ENCODE measurements at places on chromosomes 11 and 22.

DNA sequence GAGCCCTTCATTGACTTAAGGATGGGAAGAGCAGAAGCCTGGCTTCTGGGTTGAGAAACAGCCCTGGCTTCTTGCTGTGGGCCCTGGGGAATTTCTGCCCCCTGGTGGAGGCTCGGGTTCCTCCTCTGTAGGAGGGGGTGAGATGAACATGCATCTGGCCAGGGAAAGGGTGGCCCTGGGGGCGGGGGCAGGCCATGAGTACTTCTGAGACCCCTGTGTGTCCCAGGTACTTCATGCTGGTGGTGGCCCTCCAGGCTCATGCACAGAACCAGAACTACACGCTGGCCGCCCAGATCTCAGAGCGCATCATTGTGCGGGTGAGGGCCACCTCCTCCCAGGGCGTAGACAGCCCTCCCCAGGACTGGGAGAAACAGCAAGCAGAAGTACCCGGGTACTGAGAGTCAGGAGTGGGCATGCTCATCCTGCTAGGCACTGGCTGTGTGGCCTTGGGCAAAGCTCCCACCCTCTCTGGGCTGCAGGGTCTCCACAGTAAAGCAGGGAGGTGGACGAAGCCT, 15.8 kb downstream of the TMEM258 start:
- DNase-seq = peak; percentile 21

- no peak for DNase-seq
These were observed 563.0 kb downstream of the SOX6 start for GRCh38 chr11:15793043-15793996.

- no peak for DNase-seq
These were observed 1.8 kb downstream of the SCUBE2 start for GRCh38 chr11:9089636-9090035.

GRCh38 chr11:32318071-32319055, 117.0 kb downstream of the WT1 start:
- DNase-seq = no peak

DNA sequence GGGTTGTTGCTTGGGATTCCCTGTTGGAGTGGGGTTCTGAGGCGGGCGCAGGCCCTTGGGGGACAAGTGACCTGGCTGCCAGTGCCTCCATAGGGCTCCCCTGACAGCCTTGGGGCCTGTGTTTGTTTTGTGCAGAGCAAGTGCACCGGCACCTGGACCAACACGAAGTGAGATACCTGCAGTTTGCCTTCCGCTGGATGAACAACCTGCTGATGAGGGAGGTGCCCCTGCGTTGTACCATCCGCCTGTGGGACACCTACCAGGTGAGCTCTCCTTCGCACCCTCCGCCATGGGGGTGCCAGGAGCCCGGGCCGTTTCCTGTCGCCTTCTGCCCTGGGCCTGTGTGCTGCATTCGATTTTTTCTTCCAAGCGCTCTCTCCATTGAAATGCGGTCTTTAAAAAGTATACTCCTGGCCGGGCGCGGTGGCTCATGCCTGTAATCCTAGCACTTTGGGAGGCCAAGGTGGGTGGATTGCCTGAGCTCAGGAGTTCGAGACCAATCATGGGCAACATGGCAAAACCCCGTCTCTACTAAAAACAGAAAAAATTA, 274.6 kb downstream of the TBC1D22A start:
- no peak for DNase-seq

DNA sequence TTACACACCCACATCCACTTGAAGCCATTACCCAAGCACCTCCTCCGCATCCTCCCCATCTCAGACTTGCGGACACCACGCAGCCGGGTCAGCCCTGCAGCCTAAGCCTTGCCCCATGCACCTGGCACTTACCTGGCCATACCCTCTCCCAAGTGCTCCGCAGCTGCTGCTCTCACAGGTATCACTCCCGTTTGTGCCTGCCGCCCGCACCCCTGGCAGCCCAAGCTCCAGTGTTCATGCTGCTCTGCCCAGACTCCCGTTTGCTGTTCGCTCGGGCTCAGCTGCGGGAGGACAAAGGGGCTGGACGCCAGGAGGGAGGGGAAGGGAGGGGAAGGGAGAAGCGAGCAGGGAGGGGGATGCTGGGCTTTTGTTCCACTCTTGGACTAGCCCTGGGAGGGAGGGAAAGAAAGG, at the start of gene KLHL35:
TSS of gene KLHL35 (minus strand) at position 293 of the 411 bp plus-strand sequence. CDS start 2,574 bp downstream, outside the sequence.
- no peak for DNase-seq

DNA sequence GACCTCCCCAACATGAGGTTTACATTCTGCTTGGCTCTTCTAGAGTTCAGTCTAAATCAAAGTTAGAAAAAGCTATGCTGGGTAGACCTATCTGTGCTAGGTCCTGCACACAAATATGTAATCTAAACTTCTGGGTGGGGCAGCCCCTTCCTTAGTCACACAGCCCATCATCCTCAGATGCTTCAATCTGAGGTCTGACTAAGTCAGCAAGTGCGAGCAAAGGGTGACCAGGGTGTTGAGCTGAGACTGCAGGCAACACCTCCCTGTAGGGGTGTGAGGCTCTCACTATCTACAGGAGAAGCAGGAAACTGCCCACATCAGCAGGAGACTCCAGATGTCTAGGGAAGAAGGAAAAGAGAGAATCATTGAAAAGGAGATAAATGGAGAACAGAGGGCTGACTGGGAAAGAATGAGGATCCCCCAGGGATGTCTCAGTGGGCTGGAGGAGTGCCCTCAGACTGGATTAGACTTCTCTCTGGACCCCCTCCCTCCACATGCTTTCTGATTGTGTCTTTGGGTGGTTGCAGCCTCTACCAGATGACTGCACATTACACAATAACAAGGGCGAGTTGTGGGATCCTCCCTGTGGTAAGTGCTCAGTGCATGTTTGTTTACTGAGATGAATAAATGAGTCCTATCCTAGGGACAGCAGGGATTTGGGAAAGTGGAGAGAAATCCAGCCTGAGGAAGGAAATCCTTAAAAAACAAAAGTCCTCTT, 266.2 kb upstream of the PLET1 start:
- no peak for DNase-seq

GRCh38 chr11:83871054-83871453, 584.9 kb upstream of the CCDC90B start:
- no peak for DNase-seq

- DNase-seq = no peak
These were observed 20.3 kb upstream of the CCDC90B start for GRCh38 chr11:83306200-83307080.

GRCh38 chr11:88576741-88577140, 239.2 kb upstream of the CTSC start:
- DNase-seq = no peak

DNA sequence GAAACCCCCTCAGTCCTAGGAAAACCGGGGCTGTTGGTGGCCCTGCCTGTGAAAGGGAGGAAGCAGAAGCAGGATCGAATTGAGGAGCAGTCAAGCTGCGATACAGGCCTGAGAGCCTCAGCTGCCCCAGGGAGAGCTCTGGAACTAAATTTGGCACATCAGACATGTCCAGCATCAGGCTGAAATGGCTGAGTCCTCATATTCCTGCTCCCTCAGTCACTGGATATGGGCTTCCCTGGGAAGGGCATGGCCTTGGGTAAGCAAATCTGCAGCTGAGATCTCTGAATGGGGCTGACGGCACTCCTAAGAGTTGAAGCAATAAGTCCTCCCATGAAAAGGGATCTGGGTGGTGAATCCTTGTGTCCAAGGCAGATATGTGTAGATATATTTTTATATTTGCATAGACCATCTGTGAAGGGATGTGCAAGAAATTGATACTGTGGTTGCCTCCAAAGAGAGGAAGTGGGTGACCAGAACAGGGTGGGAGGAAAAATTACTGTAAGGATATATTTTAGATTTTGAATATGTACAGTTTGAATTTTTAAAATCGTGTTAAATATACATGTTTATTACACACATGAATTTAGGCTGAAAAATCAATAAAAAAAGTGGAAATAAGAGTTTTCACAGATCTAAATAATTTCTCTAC, 45.5 kb downstream of the APIP start:
- DNase-seq = no peak

DNA sequence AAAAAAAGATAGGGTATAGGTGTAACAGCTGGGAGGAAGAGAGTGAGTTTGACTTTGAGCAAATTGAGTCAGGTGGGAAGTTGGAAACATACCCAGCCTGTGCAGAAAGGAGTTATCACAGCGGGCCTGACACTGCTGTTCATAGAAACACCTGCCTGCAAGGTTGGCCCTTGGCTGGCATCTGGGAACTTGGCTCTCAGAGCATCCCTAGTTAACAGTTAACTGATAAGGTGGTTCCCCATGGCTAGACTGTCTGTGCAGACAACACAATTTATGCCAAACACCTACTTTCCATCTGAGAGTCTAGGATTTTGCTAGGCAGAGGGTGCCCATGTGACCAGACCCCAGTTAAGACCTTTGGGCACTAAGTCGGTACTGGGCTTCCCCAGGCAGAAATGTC, 31.4 kb downstream of the ADAMTS8 start:
- DNase-seq = no peak

GRCh38 chr11:2767801-2768200, 68.0 kb upstream of the KCNQ1OT1 start:
- DNase-seq = no peak

- no peak for DNase-seq
These were observed 10.4 kb upstream of the OR4P4 start for GRCh38 chr11:55624531-55624930.

DNA sequence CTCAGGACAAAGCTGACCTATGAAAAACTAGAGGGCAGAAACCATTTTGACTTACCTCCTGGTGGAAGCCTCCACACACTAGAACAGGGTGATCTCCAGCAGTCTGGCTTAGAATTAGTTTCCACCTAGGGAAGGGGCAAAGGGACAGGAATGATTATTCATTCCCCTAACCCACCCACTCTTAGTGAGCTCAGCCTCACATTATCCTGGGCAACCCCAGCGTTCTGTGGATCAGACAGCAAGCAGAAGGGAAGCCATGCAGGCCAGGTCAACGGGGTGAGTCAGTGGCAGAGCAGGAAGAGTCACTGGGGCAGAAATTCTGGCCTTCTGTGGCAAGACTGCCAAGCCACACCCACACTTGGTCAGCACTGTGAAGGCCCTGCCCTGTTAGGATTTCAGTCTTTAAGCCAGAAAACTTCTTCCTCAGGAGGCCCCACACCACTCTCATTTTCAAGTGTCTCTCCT, 10.5 kb downstream of the NUMA1 start:
- DNase-seq = no peak

- no peak for DNase-seq
These were observed 17.4 kb downstream of the LIMK2 start for GRCh38 chr22:31229402-31230079.

GRCh38 chr22:47335460-47335859, 573.0 kb downstream of the TBC1D22A start:
- DNase-seq = no peak

DNA sequence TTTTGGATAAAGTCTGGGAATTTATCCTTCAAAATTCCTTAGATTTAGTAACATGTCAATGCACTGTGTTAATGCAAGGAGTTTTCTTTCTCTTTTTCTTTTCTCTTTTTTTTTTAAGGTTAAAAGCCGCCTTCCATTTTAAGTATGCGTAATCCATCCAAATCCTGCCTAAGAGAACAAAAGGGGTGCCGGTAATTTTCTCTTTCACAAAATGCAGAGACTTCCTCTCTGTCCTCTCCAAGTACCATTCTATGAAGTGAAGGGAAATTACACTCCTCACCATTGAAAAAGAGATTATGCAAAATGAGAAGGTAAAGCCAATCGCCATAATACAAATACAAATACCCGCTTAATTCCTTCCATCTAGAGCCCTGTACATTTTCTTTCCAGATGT, 273.8 kb downstream of the BLID start:
- no peak for DNase-seq

DNA sequence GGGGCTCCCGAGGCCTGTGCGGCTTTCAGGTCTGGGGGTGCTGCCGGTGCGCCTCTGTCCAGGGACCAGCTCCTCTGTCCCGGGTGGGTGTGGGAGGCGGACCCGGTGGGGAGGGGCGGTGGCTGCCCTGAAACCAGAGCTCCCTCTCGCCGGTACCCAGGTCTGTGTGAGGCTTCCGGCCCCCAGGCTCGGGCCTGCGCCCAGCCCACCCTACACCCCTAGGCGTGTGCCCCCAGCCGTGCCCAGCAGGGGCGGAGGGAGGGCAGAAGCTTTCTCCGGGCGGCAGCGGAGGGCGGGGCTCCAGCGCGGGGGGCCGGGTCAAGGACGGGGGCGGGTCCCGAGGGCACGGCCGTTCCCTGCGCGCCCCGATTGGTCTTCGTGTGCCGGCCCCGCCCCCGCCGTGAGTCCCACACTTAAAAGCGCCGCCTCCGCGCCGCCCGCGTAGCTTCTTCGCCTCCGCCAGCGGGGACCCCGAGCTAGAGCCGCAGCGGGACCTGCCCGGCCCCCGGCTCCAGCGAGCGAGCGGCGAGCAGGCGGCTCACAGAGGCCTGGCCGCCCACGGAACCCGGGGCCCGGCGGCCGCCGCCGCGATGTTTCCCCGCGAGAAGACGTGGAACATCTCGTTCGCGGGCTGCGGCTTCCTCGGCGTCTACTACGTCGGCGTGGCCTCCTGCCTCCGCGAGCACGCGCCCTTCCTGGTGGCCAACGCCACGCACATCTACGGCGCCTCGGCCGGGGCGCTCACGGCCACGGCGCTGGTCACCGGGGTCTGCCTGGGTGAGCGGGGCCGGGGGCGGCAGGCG, 616 bp downstream of the PNPLA2 start:
- DNase-seq = peak; percentile 89

DNA sequence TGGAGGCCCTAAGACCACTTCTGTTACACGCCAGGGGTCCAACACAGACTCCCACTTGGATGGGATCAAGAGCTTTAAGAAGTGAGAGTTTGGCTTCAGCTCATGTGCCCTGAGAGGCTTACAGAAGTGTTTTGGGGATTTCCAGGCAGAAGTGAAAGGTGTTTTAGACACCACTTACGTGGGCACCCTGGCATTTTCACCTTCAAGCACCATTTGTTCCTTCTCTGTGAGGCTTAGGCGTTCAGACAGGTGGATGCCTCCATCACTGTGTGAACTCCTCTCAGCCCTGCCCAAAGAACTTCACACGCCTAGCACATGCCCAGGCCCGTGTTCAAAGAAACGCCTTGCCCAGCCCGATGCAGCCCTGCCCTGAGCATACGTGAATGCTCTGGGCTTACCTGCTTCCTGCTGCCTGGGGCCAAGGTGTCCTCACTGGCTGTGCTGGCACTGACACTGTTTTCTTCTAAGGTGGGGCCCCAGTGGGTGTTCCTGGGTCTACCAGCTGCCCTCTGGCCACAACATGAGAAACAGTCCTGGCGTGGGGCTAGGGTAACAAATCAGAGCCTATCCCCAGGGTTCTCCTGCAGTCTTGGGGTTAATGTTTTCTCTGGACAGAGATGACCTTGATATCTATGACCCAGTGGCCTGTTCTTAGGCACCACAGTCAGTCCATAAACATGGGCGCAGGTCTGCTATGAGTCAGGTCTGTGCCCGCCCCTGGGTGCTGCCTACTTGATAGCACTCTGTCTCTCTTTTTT, 34.0 kb downstream of the AMPD3 start:
- DNase-seq = no peak

GRCh38 chr11:116530705-116531104, 242.1 kb downstream of the BUD13 start:
- DNase-seq = no peak
